ENCODE measurements at places on chromosomes 16 and 17.

- no peak for DNase-seq
Measured at GRCh38 chr17:7443499-7444485, 1.1 kb upstream of the CHRNB1 start.

GRCh38 chr17:8954339-8954738 is 11.2 kb downstream of the PIK3R5 start:
- DNase-seq, result peak; percentile 87

DNA sequence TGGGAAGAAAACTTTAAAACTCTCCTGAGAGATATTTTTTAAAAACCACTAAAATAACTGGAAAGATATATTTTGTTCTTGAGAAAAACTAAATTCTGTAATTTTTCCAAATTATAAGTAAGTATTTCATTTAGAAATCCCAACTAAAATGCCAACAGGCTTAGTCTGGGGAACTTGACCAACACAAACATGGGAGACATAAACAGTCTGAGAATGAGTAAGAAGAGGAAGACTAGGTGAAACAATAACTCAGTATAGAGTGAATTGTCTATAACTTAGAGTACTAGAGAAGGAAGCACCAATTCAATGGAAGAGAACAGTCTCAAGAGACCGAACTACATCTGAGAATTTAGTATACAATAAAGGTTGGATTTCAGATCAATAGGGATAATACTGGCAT is 2.9 kb downstream of the CMTM1 start:
- DNase-seq, result no peak

DNA sequence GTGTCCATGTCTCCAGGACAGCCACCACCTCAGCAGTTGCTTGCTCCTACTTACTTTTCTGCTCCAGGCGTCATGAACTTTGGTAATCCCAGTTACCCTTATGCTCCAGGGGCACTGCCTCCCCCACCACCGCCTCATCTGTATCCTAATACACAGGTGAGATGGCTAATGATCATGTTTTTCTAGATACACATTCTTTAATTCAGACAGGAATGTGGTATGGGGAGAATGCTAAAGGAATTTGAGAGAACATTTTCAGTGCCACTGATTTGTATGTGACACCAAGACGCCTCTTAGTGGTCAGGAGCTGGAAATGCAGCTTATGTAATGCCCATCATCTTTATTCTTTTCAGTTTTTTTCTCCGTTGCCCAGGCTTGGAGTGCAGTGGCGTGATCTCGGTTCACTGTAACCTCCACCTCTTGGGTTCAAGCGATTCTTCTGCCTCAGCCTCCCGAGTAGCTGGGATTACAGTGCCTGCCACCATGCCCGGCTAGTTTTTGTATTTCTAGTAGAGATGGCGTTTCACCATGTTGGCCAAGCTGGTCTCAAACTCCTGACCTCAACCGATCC is 8.9 kb upstream of the RAPGEFL1 start:
- DNase-seq, result peak; percentile 76

GRCh38 chr17:40818343-40818732 is 4.1 kb downstream of the KRT10 start:
- DNase-seq, result no peak

DNA sequence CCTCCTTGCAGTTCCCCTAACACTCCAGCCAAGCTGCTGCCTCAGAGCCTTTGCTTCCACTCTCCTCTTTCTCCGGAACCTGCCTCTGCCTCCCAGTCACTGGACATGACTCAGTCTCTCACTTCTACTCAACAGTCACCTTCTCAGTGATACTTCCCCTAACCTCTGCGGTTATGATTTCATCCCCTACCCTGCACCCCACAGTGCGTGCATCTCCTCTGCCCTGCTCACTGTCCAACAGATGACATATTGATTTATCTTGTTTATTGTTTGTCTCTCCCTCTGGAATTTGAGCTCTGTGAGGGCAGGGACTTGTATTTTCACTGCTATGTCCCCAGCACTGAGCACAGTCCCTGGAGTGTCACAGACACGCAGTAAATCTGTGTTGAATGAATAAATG is 100.7 kb downstream of the CYLD start:
- DNase-seq, result no peak

- no peak for DNase-seq
Measured at GRCh38 chr16:5580296-5580695, 482.7 kb upstream of the EEF2KMT start.

GRCh38 chr17:81069135-81069645 is 34.2 kb downstream of the BAIAP2 start:
- no peak for DNase-seq

- no peak for DNase-seq
Measured at GRCh38 chr16:23682181-23682580, 3.5 kb downstream of the PLK1 start.

GRCh38 chr17:74201250-74201649 is 2.2 kb upstream of the RPL38 start:
- DNase-seq, result no peak

DNA sequence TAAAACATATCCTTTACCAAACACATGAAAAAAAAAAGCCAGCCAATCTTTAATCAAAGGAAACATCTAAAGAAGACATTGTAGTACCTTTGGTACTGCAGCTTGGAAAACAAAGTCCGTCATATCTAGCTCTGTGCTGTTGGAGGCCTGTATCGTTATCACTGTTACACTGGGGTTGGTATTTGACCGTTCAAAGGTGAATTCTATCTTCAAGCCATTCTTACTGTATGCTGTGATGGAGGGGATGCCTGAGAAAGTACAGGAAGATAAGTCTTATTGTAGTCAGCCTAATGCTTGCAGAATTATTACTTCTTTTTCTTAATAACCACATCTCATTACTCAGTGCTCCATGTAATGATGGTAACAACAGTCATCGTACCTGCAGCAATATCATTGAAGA is 14.4 kb upstream of the PHLPP2 start:
- DNase-seq, result no peak

GRCh38 chr17:8611619-8612298 is 18.8 kb downstream of the MYH10 start:
- no peak for DNase-seq

- peak; percentile 67 for DNase-seq
Measured at GRCh38 chr17:40615068-40615840, 32.4 kb downstream of the SMARCE1 start.

DNA sequence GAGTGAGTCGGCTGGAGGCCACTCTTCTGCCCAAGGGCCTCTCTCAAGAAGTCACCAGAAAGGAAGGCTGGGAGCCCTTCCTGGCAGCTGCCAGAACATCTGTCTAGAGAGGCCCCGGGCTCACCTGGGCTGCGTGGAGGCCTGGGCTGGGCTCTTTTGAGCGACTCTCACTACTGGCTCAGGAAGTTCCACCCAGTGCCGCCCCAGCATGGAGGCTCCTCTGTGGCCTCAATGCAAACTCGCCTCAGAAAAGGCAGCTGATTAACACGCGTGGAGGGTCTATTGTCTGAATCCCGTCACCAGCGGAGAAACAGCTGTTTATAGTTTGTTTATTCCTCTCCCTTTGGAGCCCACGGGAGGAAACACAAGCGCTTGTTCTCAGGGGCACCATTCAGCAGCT is 25.3 kb downstream of the XYLT1 start:
- DNase-seq, result no peak

DNA sequence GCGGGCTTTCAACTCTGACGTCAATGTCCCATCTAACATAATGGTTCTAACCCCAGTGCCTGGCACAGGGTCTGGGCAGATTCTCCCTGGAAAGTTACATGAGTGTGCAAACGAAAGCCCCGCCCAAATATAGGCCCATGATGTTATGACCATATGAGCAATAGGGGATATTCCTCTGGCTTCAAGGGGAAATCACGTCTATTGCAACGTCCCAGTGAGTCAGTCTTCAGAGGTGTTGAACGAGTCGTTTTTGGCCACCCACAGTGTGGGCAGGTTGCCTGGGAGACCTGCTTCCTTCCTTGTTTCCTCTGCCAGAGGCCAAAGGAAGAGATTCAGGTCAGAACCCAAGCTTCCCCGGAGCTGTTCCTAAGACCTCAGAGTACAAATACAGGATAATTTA is 30.3 kb downstream of the PIK3R5 start:
- peak; percentile 74 for DNase-seq

GRCh38 chr16:69935278-69935711 is 15.8 kb upstream of the CLEC18A start:
- no peak for DNase-seq

DNA sequence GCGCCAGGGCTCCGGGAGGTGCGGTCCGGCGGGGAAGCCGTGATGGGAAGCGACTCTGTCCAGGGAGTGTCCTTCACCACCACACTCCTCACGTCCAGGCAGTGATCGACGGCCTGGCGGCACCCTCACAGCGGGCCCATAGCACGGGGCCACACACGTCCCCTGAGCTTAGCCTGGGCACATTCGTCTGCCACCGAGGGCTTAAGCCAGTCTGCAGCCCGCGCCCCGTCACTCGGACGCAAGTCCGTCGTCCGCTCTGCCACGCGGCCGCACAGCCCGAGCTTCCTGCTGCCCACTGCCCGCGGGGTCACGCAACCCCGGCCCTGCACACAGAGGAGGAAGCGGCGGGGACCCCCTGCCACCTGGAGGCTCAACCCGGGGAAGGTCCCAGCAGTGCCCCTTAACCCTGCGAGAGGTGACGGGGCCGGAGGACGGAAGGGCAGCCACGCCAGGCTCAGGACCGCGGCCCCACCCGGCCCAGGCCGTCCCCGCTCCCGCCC is 3.0 kb upstream of the TBX2 start:
- DNase-seq, result no peak

DNA sequence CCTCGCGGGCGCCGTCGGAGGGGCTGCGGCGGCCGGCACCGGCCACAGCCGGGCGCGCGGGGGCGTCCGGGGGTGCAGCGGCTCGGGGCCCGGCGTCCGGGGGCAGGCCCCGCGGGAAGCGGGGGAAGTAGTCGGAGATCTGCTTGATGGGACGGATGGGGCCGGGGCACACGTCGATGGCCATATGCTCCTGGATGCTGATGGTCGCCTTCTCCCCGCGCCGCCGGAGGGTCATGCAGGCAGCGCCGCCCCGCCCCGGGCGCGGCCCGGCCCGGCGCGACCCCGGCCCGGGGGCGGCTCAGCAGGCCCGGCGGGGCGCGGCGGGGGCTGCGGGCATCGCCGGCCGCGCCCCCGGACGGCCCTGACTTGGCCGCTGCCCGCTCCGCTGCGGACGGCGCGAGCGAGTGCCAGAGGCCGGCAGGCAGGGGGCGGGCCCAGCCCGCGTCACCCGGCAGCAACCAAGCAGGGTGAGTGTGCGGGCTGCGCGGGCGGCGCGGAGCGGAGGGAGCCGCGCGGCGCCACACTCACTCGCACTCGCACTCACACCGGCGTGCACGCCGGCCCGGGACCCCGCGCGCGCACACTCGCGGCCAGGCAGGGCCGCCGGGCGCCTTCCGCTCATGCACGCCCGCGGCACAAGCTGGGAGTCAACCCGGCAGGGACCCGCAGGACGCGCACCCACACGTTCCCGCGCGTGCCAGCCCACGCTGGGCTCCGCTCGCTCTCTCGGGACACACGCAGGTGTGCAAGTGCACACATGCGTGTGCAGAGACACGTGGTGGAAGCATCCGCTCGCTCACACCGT is at the start of gene DOC2B:
TSS of gene DOC2B (minus strand) at position 406 of the 805 bp plus-strand sequence. CDS start at position 235, 171 bp downstream.
- DNase-seq, result no peak

GRCh38 chr16:89257757-89258465 is 40.4 kb downstream of the ZNF778 start:
- DNase-seq, result no peak

GRCh38 chr17:4448197-4448980 is 14.6 kb downstream of the SPNS3 start:
- DNase-seq, result no peak

DNA sequence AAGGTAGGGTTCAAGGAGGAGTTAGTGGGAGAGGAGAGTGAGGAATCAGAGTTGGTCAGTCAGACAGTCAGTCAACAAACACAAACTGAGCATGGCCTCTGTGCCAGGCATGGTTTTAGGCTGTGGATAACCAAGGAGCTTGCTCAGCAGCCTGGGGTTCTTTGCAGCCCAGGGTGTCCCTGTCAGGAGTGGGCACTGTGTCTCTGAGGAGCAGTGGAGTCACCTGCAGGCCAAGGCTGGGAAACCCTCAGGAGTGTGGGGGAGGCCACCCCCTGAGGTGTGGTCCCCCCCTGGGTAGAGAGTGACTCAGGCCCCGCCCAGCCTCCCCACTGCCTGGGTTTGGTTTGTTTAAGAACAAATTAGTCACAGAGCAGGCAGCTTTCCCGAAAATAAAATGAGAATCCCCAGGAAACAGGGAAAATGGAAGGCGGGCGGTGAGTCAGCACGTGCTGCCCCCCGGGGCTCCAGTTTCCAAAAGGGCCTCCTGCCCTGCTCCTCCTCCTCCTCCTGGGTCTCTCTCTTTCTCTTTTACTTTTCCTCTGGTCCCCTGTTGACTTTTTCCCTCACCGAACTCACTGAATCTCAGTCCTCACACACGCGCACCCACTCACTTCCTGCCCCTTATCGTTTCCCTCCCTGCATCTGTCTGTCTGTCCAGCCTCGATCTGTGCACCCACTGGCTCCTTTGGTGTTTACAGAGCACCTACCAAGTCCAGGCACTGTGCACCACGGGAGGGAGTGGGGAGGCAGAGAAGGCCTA is 44.3 kb downstream of the SOCS3 start:
- peak; percentile 33 for DNase-seq

DNA sequence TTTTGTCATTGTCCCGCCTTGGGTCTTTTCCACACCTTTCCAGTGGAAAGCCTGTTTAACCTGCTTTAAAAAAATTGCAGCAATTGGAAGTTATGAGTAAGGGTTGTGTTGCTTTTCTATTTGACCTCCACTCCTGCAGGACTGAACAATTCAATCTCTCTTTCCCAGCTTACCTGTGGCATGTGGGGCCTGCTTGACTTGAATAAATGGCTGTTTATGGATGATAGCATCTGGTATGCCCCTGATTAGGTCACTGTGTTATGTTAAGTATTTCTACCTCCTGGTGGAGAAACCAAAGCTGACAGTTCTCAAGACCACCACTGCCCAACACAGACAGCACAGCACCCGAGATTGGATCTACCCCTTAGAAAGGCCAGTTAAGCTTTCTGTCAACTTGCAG is 64.8 kb upstream of the NOG start:
- no peak for DNase-seq

DNA sequence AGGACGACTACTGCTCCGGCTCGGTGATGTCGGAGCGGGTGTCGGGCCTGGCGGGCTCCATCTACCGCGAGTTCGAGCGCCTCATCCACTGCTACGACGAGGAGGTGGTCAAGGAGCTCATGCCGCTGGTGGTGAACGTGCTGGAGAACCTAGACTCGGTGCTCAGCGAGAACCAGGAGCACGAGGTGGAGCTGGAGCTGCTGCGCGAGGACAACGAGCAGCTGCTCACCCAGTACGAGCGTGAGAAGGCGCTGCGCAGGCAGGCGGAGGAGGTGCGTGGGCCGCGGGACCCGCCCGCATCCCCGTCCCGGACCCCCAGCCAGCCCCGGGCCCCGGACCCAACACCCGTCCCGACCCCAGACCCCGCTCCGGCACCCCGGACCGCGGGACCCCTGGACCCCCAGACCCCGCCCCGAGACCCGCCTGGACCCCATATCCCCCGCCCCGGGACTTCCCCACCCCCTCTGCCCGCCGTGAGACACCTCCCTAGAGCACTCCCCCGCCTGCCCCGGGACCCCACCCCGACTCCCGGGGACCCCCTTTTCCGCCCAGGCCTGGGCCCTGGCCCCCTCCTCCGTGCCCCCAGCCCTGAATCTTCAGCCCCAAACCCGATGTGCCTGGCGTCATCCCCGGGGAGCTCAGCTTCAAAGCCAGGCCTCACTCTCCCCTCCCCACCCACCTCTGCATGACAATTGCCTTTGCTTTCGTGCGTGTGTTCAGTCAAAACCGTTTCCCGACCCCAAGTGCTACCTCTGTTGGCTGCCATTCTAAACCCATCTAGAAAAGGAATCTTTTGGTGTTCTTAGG is 594 bp downstream of the MAPK8IP3 start:
- DNase-seq, result peak; percentile 40

Measured in CD4-positive, alpha-beta T cell treated with Interleukin-21 for 1 hour (primary cell).